Central memory CD4-positive, alpha-beta T cell (primary cell): ENCODE measurements at places on chromosomes 11 and 22.

GRCh38 chr11:776263-776560 is 1.1 kb downstream of the GATD1 start:
- DNase-seq = no peak

DNA sequence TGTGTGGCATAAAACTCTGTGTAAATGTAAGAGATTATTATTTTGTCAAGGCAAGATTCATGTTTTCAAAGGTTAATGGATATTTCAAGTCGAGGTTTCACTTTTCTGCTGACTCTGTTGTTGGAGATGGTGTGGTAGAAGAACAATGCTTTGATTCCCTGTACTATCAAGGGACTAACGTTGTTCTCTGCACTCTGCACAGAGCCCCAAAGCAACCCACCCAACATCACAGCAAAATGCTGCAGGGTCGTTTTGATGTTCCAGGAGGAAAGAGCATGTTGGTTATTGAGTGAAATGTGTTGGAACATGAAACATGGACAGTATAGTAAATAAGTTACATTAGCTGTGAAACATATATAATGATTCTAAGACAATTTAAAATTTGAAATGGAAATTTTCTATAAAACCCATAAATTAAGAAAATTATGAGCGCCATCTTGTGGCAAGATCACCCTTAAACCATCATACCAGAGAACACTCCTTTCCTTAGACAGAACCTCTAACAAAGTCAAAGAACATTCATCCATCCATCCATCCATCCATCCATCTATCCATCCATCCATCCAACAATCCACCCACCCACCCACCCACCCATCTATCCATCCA is 164.4 kb upstream of the ZBED5 start:
- peak; percentile 11 for DNase-seq

- no peak for DNase-seq
Observed at GRCh38 chr11:81030186-81030585, 1589.4 kb upstream of the TENM4 start.

DNA sequence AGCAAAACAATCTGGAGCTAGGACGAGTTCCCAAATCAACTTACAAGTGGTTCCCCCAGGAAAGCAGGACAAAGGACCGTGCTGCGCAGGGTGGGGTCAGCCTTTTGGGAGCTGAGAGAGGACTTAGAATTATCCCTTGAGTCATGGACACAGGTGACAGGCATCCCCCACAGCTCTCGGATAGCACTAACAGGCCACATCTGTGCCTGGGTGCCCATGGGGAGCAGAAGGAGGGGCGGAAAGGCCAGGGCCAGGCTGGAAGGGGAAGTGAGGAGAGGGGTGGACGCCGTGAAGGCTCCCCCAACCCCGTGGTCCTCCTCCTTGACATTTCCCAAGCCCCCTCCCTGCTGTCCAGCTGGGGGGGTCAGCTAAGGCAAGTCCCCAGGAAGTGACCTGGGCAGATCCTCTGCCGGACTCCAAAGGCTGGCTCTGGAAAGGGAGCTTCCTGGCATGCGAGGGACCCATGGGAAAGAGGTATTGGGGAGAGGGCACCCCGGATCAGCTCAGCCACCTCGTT is 31.6 kb upstream of the A4GALT start:
- no peak for DNase-seq

- no peak for DNase-seq
Observed at GRCh38 chr11:104881117-104881794, 17.0 kb downstream of the CASP12 start.

DNA sequence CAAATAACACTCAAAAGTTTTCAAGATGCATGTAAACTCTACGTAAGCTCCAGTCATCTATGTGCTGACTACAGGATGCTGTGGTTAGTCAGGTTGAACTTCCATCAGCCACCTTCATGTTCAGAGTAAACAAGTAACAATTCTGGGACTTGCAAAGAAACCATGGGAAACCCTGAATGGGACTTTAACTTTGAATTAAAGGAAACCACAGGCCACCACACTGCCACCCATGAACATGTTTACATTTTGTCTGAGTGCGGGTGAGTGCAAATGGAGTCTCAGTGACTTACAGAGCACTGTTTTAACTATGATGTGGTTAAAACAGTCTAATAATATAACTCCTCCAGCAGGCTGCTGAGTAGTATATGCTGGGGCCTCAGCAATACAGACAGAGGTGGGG is 12.9 kb upstream of the SYTL2 start:
- DNase-seq = peak; percentile 96

GRCh38 chr11:113833151-113833550 is 42.2 kb downstream of the USP28 start:
- no peak for DNase-seq

DNA sequence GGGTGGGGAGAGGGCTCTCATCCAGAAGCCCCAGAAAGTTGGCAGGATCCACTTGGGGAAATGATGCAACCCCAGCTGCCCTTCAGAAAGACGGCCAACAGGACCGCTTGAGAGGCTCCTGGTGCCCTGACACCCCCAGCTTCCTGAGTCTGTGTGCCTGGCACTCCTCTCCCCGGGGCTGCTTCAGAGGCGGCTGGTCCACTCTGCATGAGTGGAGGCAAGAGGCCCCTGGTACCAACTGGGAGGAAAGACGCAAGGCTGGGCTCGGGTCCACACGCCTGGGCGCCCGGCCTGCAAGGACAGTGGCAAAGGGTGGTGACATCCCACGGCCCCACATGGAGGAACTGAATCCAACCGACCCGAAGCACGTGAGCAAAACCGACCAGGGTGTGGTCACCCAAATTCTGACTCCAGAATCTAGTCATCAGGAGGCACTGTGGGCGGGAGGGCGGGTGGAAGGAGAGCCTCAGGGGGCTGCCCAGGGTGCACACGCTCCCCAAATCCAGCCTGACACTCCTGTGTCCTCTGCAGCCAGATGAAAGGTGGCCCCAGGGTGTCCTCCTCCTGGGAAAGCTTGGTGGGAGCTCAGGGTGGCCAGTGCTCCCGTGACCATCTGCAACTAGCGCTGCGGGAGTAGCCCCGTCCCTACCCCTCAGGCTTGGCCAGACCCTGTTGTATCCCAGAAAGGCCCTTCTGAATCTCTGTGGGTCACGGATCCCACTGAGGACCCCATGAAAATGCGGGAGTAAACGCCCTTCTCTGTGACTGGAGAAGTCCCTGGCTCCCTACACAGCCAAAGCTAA is 3.7 kb downstream of the RNH1 start:
- no peak for DNase-seq

DNA sequence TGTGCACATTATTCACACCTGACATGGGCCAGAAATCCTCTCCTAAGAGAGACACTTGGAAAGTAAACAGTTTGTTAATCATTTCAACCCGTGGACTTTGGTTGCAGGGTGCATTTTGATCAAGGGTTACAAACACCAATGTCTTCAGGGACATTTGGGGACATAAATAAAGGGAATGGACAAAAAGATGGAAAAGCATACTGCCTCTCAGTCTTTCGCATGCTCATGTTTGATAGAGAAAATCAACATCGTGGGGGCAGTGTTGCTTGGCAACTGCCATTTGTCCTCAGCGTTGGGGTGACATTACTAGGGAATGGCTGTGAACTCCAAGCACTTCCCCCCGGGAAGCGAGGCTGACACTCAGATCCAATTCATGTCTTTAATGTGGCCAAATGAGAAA is 114.7 kb upstream of the OR4B1 start:
- no peak for DNase-seq

- DNase-seq = peak; percentile 46
Observed at GRCh38 chr22:20238536-20238900, 29.6 kb downstream of the RTN4R start.

- no peak for DNase-seq
Observed at GRCh38 chr22:42848941-42849550, 8.0 kb downstream of the ARFGAP3 start.

DNA sequence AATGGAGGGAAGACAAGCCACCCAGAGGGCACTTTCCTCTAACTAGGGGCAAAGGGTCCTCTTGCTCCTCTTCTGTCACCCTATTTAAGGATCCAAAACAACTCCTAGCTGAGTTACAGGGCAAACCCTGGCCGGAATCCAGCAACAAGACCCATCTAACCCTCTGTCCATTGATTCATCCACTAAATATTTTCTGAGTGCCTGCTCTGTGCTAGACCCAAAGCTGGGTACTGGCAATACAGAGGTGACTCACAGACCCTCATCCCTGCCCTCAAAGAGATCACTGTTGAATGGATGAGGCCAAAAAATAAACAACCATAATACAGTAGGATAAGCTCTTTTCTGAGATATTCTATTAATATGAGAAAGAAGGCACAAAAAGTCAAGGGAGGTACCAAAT is 4.3 kb upstream of the GALNT18 start:
- DNase-seq = no peak

GRCh38 chr11:124954590-124954955 is 571 bp downstream of the CCDC15 start:
- no peak for DNase-seq
